SK-N-SH (cell line): ENCODE measurements at places on chromosomes 13 and 19. TPM values are rescaled to one million over a fixed set of nuclear protein-coding genes. Genes with fewer than 3 reads are reported as not detected.

- H3K27me3 ChIP-seq, result no peaks in the 10 kb centered on the region
- no peak overlapping the region for H3K4me3 ChIP-seq
- no peak for DNase-seq
- H3K36me3 ChIP-seq, result no peaks in the 10 kb centered on the region
- H3K4me1 ChIP-seq, result no peaks in the 10 kb centered on the region
These were observed 275.3 kb downstream of the TEX29 start for GRCh38 chr13:111595791-111596190.

DNA sequence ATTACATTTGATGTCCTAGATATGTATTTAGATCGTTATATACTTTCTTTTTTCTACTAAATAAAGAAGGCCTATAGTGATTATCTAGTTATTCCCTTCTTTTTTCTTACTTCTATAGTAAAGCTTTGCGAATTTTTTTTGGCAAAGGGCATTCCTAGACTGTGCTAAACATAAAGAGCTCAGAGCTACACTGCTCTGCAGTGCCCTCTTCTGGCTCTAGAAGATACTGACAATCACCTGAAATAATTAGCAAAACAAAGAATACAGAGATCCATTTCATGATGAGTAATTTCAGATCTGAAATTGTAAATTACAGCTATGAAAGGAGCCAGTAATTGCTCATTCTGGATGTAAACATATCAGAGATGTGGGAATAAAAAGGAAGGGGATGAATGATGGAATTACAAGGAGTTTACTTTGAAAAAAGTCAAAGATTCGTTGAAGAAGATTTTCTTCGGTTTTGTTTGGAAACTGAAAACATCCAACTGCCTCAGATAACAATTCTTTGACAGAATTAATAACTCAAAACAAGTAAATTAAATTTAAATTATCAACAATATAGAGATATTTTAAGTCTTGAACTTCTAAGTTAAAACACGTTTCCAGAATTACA lies 288.5 kb downstream of the NALCN start:
- H3K27me3 ChIP-seq, result no peaks in the 10 kb centered on the region
- no peak overlapping the region; the same call in 1 of the 2 replicates for H3K4me3 ChIP-seq
- H3K36me3 ChIP-seq, result no peaks in the 10 kb centered on the region
- H3K27ac ChIP-seq, result no peak overlapping the region
- no peaks in the 10 kb centered on the region for H3K4me1 ChIP-seq

DNA sequence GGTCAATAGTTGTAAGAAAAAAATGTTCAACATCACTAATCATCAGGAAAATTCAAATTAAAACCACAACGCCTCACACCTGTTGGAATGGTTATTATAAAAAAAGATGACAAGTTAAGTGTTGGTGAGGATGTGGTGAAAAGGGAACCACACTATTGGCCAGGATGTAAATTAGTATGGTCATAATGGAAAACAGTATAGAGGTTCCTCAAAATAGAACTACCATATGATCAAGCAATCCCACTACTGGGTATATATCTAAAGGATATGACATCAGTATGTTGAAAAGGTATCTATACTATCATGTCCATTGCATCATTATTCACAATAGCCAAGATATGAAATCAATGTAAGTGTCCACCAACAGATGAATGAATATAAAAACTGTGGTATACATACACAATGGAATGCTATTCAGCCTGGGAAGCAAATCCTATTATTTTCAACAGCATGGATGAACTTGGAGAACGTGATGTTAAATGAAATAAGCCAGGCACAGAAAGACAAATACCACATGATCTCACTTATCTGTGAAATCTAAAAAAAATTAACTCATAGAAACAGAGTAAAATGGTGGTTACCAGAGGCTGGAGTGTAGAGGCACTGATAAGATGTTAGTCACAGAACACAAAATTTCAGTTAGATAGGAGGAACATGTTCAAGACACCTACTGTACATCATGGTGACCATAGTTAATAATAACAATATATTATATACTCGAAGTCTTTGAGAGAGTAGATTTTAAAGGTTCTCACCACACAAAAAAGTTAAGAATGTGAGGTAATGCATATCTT lies 56.6 kb downstream of the TBC1D4 start:
- no peaks in the 10 kb centered on the region; the same call in 1 of the 2 replicates for H3K4me1 ChIP-seq
- H3K4me3 ChIP-seq, result no peak overlapping the region
- no peaks in the 10 kb centered on the region for H3K36me3 ChIP-seq

DNA sequence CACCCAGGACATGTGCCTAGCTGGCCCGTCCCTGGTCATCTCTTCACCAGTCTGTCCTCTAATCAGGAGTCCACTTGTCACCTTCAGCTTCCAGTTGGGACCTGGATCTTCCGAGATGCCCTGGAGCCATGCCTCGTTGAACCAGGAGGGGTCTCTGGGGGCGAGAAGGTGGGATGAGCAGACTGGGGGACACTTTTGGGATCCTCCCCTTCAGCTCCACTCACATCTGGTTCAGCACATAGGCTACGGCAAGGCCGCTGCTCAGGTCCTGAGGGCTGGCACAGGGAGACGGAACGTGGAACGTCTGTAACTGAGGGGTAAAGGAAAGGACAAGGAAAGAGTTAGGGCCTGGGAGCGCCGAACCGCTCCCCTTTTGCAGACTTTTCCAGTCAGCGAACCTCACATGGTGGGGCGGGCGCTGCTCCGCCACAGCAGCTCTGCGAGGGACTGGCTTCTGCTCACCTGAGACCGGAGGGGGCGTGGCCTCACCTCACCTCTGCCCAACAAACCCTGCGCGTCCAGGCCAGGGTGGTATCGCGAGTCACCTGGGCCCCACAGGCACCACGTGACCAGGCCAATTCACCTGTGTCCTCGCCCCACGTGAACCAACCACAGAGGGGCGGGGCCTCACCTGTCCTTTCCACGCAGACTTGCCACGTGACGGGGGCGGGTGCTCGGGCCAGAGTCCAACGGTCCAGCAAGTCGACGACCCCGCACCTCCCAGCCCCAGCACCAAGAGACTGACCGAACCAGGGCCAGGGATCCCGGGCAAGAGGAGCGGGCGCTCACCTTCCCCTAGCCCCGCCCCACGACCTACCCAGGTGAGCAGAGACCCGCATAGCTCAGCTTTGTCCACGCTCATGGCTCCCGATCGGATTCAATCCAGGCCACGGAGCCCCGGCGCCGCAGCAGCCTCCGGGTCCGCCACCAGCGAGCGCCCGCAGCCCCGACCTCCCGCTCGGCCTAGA lies at the start of gene HOOK2:
Gene HOOK2, minus strand, starts transcription at position 965 of the 968 bp plus-strand sequence. Its CDS starts 103 bp downstream, at position 862.
- no peaks in the 10 kb centered on the region for H3K27me3 ChIP-seq
- peaks cover 19% of the 10 kb centered on the region for H3K4me1 ChIP-seq
- no peak for DNase-seq
- peak within 1 kb of the TSS; percentile 73 for H3K4me3 ChIP-seq
- peak within 1 kb of the TSS; percentile 73; the same call in 1 of the 2 replicates for H3K27ac ChIP-seq

DNA sequence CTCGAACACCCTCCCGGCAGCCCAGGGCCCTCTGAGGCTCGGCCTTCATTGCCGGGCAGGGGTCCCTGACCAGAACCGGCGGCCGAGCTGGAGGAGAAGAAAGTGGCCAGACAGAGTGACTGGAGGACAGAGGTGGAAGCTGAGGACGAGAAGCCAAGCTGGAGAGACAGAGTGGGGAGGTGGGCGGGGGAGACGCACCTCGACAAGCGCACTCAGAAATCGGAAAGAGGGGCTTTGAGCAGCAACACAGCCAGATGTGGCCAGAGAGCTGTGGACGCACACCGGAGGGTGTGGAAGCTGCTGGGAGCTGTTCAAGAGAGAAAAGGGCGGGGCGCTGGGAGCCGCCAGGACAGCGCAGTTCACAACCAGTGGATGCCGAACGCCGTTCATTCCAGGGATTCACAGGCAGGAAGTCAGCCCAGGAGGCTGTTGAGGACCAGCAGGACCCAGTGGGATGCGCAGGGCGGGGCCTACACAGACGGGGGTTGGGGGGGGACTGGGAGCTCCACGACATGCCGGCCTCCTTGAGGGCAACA lies 28.2 kb upstream of the C13orf46 start:
- H3K27ac ChIP-seq, result no peak overlapping the region
- no peak overlapping the region for H3K4me3 ChIP-seq
- H3K27me3 ChIP-seq, result no peaks in the 10 kb centered on the region
- peaks cover 3% of the 10 kb centered on the region for H3K36me3 ChIP-seq

CEACAM3 gene
- not detected in 2 replicates for polyA plus RNA-seq
